ENCODE measurements at places on chromosomes 3 and 15. TPM values are rescaled to one million over a fixed set of nuclear protein-coding genes. Genes with fewer than 3 reads are reported as not detected.

Gene TRANK1
- total RNA-seq, result 13.6 TPM

Gene CEP19
- 2.6 TPM for total RNA-seq

Gene MEF2A
- total RNA-seq, result 41.6 TPM

Gene RGMA
- 9.7 TPM for total RNA-seq

Gene CPEB1
- 6.9 TPM for total RNA-seq

Gene COX5A
- 58.3 TPM for total RNA-seq

Gene CAND2
- 4.7 TPM for total RNA-seq

Gene DUOX2
- total RNA-seq, result 0.98 TPM

Gene SPATA12
- not detected for total RNA-seq

Gene LTF
- 190 TPM for total RNA-seq

Gene CPLX3
- not detected for total RNA-seq

Gene LRRC15
- 0.15 TPM for total RNA-seq

Gene C2CD4A
- not detected for total RNA-seq

Gene CPN2
- not detected for total RNA-seq

Gene TM2D3
- total RNA-seq, result 40.3 TPM

Gene SHF
- total RNA-seq, result 9.7 TPM

Gene CEP152
- 5.9 TPM for total RNA-seq

Gene SLC28A2
- total RNA-seq, result not detected

Gene GPR27
- 0.32 TPM for total RNA-seq

Gene RTP3
- not detected for total RNA-seq

Gene GRK7
- total RNA-seq, result 0.33 TPM

Gene UCN2
- not detected for total RNA-seq

Gene SMCO1
- total RNA-seq, result not detected

Gene GOLGA8H
- 1.6 TPM for total RNA-seq

Gene GANC
- 30.2 TPM for total RNA-seq

Gene ABI3BP
- 17.4 TPM for total RNA-seq

Gene SLC22A13
- total RNA-seq, result not detected

Gene HHLA2
- total RNA-seq, result not detected

Gene PP2D1
- not detected for total RNA-seq

Gene LRRC2
- total RNA-seq, result 13.8 TPM

Gene CCDC54
- total RNA-seq, result not detected

Gene GPD1L
- total RNA-seq, result 66.6 TPM

Gene CRABP1
- 14.5 TPM for total RNA-seq

Gene ISLR
- total RNA-seq, result 49.2 TPM

Gene SNX4
- 35.7 TPM for total RNA-seq

Gene SLC22A14
- total RNA-seq, result not detected

Gene CLRN1
- total RNA-seq, result not detected

Gene MED12L
- total RNA-seq, result 0.48 TPM

Gene GPR62
- total RNA-seq, result not detected

Gene GRM2
- not detected for total RNA-seq

Gene SRPRB
- 17.1 TPM for total RNA-seq

Gene LRTM1
- not detected for total RNA-seq

Gene OR4F15
- total RNA-seq, result not detected

Measured in breast epithelium (tissue), 4 donors.